ENCODE measurements at places on chromosomes 16 and 17. TPM values are rescaled to one million over a fixed set of nuclear protein-coding genes. Genes with fewer than 3 reads are reported as not detected.

Gene FKBP10
- total RNA-seq, result 97.5 TPM

Gene STX1B
- 1.4 TPM for total RNA-seq

Gene TSNAXIP1
- 0.39 TPM for total RNA-seq

Gene CSH1
- not detected for total RNA-seq

Gene TELO2
- total RNA-seq, result 36.7 TPM

Gene KRTAP4-5
- not detected for total RNA-seq

Gene CDH11
- total RNA-seq, result 0.63 TPM

Gene MAF
- 0.48 TPM for total RNA-seq

Gene KRT31
- total RNA-seq, result not detected

Gene CEP295NL
- total RNA-seq, result 0.39 TPM

Gene NDEL1
- 57.8 TPM for total RNA-seq

Gene ZFP90
- 9.7 TPM for total RNA-seq

Gene KRTAP9-1
- not detected for total RNA-seq

Gene DECR2
- total RNA-seq, result 28.7 TPM

Gene KRT28
- not detected for total RNA-seq

Gene KRTAP4-3
- total RNA-seq, result not detected

Gene SPATA22
- total RNA-seq, result not detected

Gene TRPV3
- 0.37 TPM for total RNA-seq

Gene TLE7
- total RNA-seq, result not detected

Gene P2RX5
- total RNA-seq, result 26.5 TPM

Gene KRT15
- total RNA-seq, result 5.4 TPM

Gene RGS11
- 4.1 TPM for total RNA-seq

Gene KRT10
- 121 TPM for total RNA-seq

Gene TEX14
- total RNA-seq, result not detected

Gene PPM1E
- 0.09 TPM for total RNA-seq

Gene OTOP2
- 0.06 TPM for total RNA-seq

Gene FADS6
- total RNA-seq, result not detected

Gene NLRC3
- 0.05 TPM for total RNA-seq

Gene C17orf107
- total RNA-seq, result 0.30 TPM

Gene CFAP119
- 8.6 TPM for total RNA-seq

Gene SOX8
- total RNA-seq, result 1.5 TPM

Gene C1QL1
- total RNA-seq, result 25.7 TPM

Gene CACNA1G
- 4.6 TPM for total RNA-seq

Gene PIRT
- not detected for total RNA-seq

Gene KRT32
- 0.06 TPM for total RNA-seq

Gene EIF1
- total RNA-seq, result 1,514 TPM

Data from A549 treated with CpdA at 1 μM for 4 hours (cell line).